ENCODE measurements at places on chromosomes 5 and 9. TPM values are rescaled to one million over a fixed set of nuclear protein-coding genes. Genes with fewer than 3 reads are reported as not detected.
A peak's percentile ranks its signal among the peaks of the same experiment; 100 is the strongest.

The ST8SIA4 gene
- polyA plus RNA-seq, result 0.80 TPM

- DNase-seq, result no peak
- no peaks in the 10 kb centered on the region for H3K27me3 ChIP-seq
- H3K4me3 ChIP-seq, result no peak overlapping the region
Measured at GRCh38 chr9:35338086-35338485, 151.8 kb upstream of the RUSC2 start.

The GPR151 gene
- not detected for polyA plus RNA-seq

GRCh38 chr5:5178136-5178535 lies 38.0 kb downstream of the ADAMTS16 start:
- H3K36me3 ChIP-seq, result no peaks in the 10 kb centered on the region
- H3K4me1 ChIP-seq, result no peaks in the 10 kb centered on the region
- no peaks in the 10 kb centered on the region for H3K27me3 ChIP-seq
- DNase-seq, result no peak

- peaks cover 48% of the 10 kb centered on the region for H3K4me1 ChIP-seq
- DNase-seq, result no peak
- H3K4me3 ChIP-seq, result no peak overlapping the region
- no peak overlapping the region for H3K27ac ChIP-seq
- no peaks in the 10 kb centered on the region for H3K27me3 ChIP-seq
Measured at GRCh38 chr5:149517461-149518122, 33.6 kb downstream of the CSNK1A1 start.

- DNase-seq, result no peak
- no peaks in the 10 kb centered on the region for H3K27me3 ChIP-seq
Measured at GRCh38 chr5:93327605-93328004, 253.4 kb downstream of the NR2F1-AS1 start.

The IFT74 gene
- polyA plus RNA-seq, result 5.2 TPM

- no peaks in the 10 kb centered on the region for H3K27me3 ChIP-seq
- H3K36me3 ChIP-seq, result no peaks in the 10 kb centered on the region
- no peak overlapping the region for H3K4me3 ChIP-seq
- no peak for DNase-seq
- H3K27ac ChIP-seq, result peak overlapping the region; percentile 90
Measured at GRCh38 chr9:14097666-14098415, 216.1 kb downstream of the NFIB start.

DNA sequence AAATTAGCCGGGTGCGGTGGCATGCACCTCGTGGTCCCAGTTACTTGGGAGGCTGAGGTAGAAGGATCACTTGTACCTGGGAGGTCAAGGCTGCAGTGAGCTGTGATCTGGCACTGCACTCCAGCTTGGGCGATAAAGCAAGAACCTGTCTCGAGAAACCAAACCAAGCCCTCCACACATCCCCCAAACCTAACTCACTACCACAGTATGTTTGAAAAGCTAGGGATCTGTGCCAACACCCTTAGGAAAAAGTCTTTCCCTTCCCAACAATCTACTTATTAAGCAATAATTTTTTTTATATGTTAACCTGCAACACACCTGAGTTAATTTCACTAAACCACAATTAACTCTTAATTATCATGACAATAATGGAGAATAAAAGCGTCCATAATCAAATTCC lies 2.2 kb downstream of the UBTD2 start:
- H3K27me3 ChIP-seq, result no peaks in the 10 kb centered on the region
- H3K4me3 ChIP-seq, result no peak overlapping the region
- H3K36me3 ChIP-seq, result no peaks in the 10 kb centered on the region
- no peak for DNase-seq

DNA sequence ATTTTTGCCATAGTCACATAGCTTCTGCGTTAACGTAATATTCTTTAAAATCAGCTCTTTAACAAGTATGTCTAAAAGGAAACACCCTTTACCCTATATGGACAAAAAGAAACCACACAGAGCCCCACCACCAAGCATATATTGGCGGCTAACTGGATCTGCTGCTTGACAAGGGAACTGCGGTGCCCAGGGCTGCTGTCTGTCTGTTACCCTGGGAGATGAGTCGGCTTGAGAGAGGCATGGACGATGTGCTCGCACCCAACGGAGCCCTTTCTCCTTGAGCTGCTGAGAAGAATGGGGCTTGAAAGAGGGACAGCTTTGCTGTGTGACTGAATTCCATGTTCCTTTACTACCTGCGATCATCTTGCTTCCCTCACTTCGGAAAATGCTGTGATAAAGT lies 158.6 kb upstream of the SHB start:
- no peaks in the 10 kb centered on the region for H3K36me3 ChIP-seq
- H3K4me3 ChIP-seq, result no peak overlapping the region
- no peaks in the 10 kb centered on the region for H3K27me3 ChIP-seq
- H3K4me1 ChIP-seq, result no peaks in the 10 kb centered on the region

DNA sequence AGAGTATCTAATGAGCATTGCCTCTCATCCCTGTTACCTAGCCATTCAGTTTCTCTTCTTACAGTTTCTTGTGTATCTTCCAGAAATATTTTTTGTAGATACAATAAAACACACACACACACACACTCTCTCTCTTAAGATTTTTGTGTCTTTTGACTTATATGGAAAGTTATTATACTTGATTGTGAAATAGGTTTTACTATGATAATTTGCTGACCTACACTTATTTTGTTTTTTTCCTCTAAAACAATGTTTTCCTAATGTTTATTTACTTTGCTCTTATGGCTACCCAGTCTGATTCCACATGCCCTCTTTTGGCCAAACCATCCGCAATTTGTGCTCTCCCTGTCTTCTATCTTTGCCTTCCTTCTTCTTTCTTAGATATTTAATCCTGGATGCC lies 25.3 kb downstream of the LRRTM2 start:
- peaks cover 18% of the 10 kb centered on the region for H3K4me1 ChIP-seq
- no peak overlapping the region for H3K27ac ChIP-seq
- DNase-seq, result no peak
- no peaks in the 10 kb centered on the region for H3K36me3 ChIP-seq
- no peaks in the 10 kb centered on the region for H3K27me3 ChIP-seq

The SOHLH1 gene
- 0.31 TPM for polyA plus RNA-seq

The PCDHGA1 gene
- 0.19 TPM for polyA plus RNA-seq

GRCh38 chr5:52811067-52811749 lies 23.5 kb downstream of the ITGA1 start:
- H3K36me3 ChIP-seq, result no peaks in the 10 kb centered on the region
- H3K27ac ChIP-seq, result no peak overlapping the region
- H3K27me3 ChIP-seq, result no peaks in the 10 kb centered on the region
- no peaks in the 10 kb centered on the region for H3K4me1 ChIP-seq

DNA sequence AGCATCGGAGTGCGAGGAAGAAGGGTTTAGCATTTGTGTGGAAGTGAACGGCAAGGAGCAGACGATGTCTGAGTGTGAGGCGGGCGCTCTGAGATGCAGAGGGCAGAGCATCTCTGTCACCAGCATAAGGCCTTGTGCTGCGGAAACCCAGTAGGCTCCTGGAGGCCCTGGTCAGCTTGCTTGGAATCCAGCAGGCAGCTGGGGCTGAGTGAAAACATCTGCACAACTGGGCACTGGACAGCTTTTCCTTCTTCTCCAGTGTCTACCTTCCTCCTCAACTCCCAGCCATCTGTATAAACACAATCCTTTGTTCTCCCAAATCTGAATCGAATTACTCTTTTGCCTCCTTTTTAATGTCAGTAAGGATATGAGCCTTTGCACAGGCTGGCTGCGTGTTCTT lies 72.1 kb downstream of the C7 start:
- H3K36me3 ChIP-seq, result no peaks in the 10 kb centered on the region
- H3K27ac ChIP-seq, result no peak overlapping the region
- no peaks in the 10 kb centered on the region for H3K27me3 ChIP-seq
- H3K4me1 ChIP-seq, result no peaks in the 10 kb centered on the region
- no peak for DNase-seq

- no peak overlapping the region for H3K4me3 ChIP-seq
- no peaks in the 10 kb centered on the region for H3K27me3 ChIP-seq
- no peak overlapping the region for H3K27ac ChIP-seq
- DNase-seq, result no peak
- H3K36me3 ChIP-seq, result no peaks in the 10 kb centered on the region
- H3K4me1 ChIP-seq, result no peaks in the 10 kb centered on the region
Measured at GRCh38 chr5:45512521-45512920, 183.7 kb downstream of the HCN1 start.

DNA sequence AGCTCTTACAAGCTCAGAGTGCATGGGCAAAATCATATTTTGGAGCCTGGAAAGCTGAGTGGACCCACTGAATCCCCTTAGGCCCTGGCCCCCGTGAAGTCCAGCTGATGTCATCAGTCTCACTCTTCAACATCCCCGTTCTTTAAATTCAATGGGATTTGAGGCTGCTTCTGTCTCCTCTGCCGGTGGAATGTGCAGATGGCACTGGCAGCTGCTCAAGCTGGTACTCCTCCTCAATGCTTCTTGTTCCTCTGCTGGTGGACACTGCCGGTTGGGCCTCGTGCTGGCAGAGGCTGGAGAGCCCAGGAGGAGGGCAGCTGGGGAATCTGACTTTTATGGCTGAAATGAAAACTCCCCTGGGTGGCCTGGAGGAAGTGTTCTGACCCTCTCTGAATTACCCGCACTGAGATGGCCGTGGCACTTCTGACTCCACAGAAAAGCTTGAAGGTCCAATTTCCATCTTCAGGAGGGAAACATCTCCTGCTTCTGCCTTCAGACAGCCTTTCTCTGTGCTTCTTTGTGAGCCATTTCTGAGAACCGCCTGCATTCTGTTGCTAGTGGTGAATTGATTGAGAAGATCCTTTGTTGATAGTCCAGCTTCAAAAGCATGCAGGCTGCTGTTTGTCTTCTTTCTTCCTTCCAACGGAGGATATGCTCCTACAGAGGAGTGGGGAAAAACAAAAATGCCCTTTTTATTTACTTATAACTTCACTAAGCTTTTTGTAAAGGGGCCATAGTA lies 298.9 kb downstream of the TMEM38B start:
- no peak for DNase-seq
- H3K27me3 ChIP-seq, result no peaks in the 10 kb centered on the region
- H3K4me3 ChIP-seq, result no peak overlapping the region
- H3K36me3 ChIP-seq, result no peaks in the 10 kb centered on the region

DNA sequence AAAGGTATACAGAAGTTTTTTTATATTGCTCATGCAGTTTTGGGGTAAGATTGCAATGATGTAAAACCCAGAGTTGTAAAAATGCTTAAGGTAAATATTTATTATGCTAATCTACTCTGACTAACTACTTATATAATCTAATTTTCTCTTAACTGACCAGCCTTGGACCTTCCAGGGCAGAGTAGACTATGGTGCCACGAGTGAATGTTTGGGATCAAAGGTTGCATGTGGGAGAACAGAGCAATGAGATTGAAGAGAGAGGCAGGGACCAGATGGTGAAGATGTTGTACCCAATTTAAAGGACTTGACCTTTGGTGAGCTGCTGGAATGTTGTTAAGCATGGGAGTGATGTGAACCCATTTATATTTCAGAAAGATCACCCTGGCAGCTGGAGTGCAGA lies 34.8 kb upstream of the PANK3 start:
- H3K4me3 ChIP-seq, result no peak overlapping the region
- DNase-seq, result no peak
- no peaks in the 10 kb centered on the region for H3K36me3 ChIP-seq
- H3K27me3 ChIP-seq, result no peaks in the 10 kb centered on the region
- no peak overlapping the region for H3K27ac ChIP-seq

GRCh38 chr9:5870691-5871090 lies 20.0 kb upstream of the MLANA start:
- peak; percentile 22 for DNase-seq
- no peaks in the 10 kb centered on the region for H3K4me1 ChIP-seq
- no peaks in the 10 kb centered on the region for H3K36me3 ChIP-seq
- H3K4me3 ChIP-seq, result no peak overlapping the region

GRCh38 chr5:147321569-147321968 lies 86.7 kb downstream of the STK32A start:
- no peaks in the 10 kb centered on the region for H3K36me3 ChIP-seq
- no peak for DNase-seq
- H3K27ac ChIP-seq, result no peak overlapping the region
- no peak overlapping the region for H3K4me3 ChIP-seq
- no peaks in the 10 kb centered on the region for H3K4me1 ChIP-seq
- no peaks in the 10 kb centered on the region for H3K27me3 ChIP-seq

The FGFR4 gene
- polyA plus RNA-seq, result 105 TPM

The SKP2 gene
- polyA plus RNA-seq, result 1.5 TPM

The RNF183 gene
- polyA plus RNA-seq, result 1.5 TPM

DNA sequence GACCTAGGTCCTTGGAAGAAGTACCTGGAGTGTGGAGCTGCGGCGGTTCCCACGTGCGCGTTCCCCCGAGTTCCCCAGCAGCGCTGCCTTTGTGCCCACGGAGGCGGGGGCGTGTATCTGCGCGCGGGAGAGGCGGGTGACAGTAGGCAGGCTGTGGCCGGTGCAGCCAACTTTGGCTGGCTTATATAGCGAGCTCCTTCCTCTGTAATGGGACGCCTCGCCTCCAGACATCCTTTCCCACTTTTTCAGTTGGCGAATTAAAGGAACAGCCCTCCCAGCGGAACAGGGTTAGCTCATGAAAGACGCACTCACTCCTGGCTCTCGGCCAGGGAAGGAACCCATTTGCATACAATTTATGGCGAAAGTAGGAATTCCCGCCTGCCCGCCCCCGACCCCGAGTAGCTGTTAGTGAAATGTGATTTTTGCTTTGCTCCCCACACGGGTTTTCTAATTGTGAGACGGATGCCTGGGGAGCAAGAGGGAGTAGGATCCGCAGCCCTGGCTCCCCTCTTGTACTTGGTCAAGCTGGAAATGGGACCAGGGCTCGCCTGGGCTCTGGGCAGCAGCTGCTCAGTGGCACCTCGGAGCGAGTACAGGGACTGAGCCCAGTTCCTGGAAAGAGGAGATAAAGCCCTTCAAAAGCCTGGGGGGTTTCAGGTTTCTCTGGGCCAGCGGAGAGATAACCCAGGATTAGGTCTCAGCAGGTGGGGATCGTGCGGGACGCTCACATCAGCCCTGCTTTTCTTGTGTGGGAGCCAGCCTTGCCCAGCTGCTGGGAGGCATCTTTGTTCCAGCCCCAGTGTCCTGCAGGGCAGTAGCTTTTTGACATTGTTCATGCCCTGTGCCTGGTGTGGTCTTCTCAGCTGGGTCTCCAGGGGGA lies at the start of gene TNC:
TSS of gene TNC (minus strand) at position 159 of the 880 bp plus-strand sequence. CDS start 27,139 bp downstream, outside the sequence.
- H3K27me3 ChIP-seq, result no peaks in the 10 kb centered on the region
- DNase-seq, result peak; percentile 50
- H3K4me3 ChIP-seq, result peak within 1 kb of the TSS; percentile 29

DNA sequence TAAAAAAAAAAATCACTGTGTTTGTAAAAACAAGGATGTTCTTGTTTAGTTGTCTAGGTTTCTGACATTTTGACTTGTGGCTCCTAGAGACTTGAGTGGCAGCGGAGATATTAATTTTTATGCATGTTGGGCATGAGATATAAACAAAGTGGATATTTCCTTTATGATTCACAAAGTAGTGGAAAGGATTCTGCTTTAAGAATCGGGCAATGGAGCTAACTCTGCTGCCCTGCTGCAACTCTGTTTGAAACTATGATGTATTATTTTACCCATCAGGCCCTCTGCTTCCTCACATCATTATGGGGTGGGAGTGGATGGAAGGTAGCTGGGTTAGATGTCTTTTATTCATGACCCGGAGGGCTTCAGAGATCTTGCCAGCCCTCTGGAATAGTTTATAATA lies 94.1 kb upstream of the CD180 start:
- no peak overlapping the region for H3K27ac ChIP-seq
- no peak overlapping the region for H3K4me3 ChIP-seq
- DNase-seq, result no peak
- no peaks in the 10 kb centered on the region for H3K27me3 ChIP-seq

The OR1J2 gene
- polyA plus RNA-seq, result not detected

All from pancreas (tissue), 10 donors.